Psoas muscle (tissue), 8 donors: ENCODE measurements at places on chromosomes 12 and 14. TPM values are rescaled to one million over a fixed set of nuclear protein-coding genes. Genes with fewer than 3 reads are reported as not detected.

KRT77 gene
- not detected for total RNA-seq

ZBTB1 gene
- 26.3 TPM for total RNA-seq

FGF6 gene
- 12.2 TPM for total RNA-seq

ADAM21 gene
- 0.26 TPM for total RNA-seq

TBPL2 gene
- not detected for total RNA-seq

SLC39A5 gene
- total RNA-seq: not detected

SALL2 gene
- 0.87 TPM for total RNA-seq

PPP1R12A gene
- 37.8 TPM for total RNA-seq

SERPINA12 gene
- not detected for total RNA-seq

LALBA gene
- total RNA-seq: not detected

DPPA3 gene
- total RNA-seq: not detected

CARMIL3 gene
- not detected for total RNA-seq

EID3 gene
- 0.94 TPM for total RNA-seq

BMP4 gene
- 4.3 TPM for total RNA-seq

CLEC7A gene
- 1.6 TPM for total RNA-seq

RPL10L gene
- total RNA-seq: not detected

ASIC1 gene
- 0.32 TPM for total RNA-seq

LIN7A gene
- 2.1 TPM for total RNA-seq

PMCH gene
- not detected for total RNA-seq

PTPN21 gene
- total RNA-seq: 27.3 TPM

REP15 gene
- total RNA-seq: 0.91 TPM

CCDC175 gene
- total RNA-seq: not detected

SDR9C7 gene
- total RNA-seq: 0.69 TPM

MYF5 gene
- total RNA-seq: 2.3 TPM

EXD2 gene
- total RNA-seq: 12.6 TPM

RPS6KL1 gene
- total RNA-seq: 28.7 TPM

B4GALNT3 gene
- total RNA-seq: 0.53 TPM

TESPA1 gene
- not detected for total RNA-seq

NTF3 gene
- total RNA-seq: 0.44 TPM

TAS2R7 gene
- total RNA-seq: not detected

KCNC2 gene
- not detected for total RNA-seq

KCNH3 gene
- total RNA-seq: not detected

TSPAN19 gene
- not detected for total RNA-seq

CDCA3 gene
- total RNA-seq: 0.92 TPM

ANKS1B gene
- total RNA-seq: 4.8 TPM

SERPINA9 gene
- not detected for total RNA-seq

RNFT2 gene
- total RNA-seq: 0.50 TPM

CDKN3 gene
- 4.7 TPM for total RNA-seq
